Chondrocyte (in vitro differentiated cells): ENCODE measurements at places on chromosomes 4 and X. TPM values are rescaled to one million over a fixed set of nuclear protein-coding genes. Genes with fewer than 3 reads are reported as not detected.

DNA sequence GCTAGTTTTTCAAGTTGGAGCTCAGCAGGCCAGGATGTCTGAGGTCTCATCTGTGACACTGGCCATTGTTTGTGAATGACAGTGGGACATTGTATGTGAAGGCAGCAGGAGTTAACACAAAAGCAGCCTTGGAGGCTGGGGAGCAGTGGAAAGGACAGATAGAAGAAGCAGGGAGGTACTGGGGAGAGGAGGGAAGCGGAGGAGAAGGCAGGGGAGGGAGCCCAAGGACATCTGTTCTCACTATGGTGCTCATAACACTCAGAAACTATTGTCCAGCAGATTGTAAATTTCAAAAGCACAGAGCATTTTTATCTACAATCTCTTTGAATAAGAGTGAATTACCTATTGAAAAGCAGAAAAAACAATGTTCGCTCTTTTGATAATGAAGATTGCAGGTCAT is 253.6 kb upstream of the DIPK2B start:
- no peak for DNase-seq

DNA sequence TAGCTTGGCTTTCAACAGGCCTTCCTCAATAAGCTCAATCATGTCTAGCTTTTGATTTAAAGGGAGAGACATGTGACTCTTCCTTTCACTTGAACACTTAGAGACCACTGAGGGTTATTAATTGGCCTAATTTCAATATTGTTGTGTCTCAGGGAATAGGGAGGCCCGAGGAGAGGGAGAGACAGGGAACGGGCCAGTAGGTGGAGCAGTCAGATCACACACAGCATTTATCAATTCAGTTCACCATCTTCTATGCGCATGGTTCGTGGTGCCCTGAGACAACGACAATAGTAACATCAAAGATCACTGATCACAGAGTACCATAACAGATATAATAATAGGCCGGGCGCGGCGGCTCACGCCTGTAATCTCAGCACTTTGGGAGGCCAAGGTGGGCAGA is 17.8 kb downstream of the ZNF81 start:
- no peak for DNase-seq

The VCX2 gene
- not detected in 3 replicates for total RNA-seq

DNA sequence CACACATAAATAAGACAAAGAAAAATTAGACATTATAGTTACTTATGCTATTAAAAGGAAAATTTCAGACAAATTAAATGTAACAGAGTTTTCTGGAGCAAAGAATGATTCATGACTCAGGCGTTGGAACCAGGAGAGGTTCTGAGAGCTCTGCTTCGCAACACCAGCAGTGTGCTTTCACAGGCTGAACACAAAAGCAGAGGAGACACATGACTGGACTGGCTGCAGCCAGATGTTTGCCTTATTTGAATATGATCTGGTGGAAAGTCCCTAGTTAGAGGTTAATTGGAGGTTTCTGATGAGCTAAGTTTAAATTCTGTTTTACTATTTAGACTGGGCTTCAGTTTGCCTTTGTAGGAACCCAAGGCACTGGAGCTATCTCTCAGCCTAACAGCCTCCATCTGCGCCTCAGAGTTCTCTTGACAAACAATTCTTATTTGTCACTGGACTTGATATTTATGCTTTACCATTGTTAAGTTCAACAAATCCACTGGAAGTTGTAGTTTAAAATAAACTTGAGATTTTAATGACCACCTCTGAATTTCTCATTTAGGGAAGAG is 16.2 kb downstream of the BOD1L1 start:
- no peak for DNase-seq
